ENCODE measurements at places on chromosomes 1 and 21. TPM values are rescaled to one million over a fixed set of nuclear protein-coding genes. Genes with fewer than 3 reads are reported as not detected.

The GJA5 gene
- 29.9 TPM for total RNA-seq

The PPIAL4G gene
- total RNA-seq = not detected

The PCSK9 gene
- total RNA-seq = 56.1 TPM

The KIF17 gene
- total RNA-seq = 7.8 TPM

The CHIA gene
- not detected for total RNA-seq

The WNT9A gene
- total RNA-seq = 11.6 TPM

The BMP8A gene
- 1.4 TPM for total RNA-seq

The TMEM54 gene
- 94.1 TPM for total RNA-seq

The SLC45A3 gene
- total RNA-seq = 9.9 TPM

The SLC45A1 gene
- not detected for total RNA-seq

The LPGAT1 gene
- 35.4 TPM for total RNA-seq

The ESPN gene
- 27.2 TPM for total RNA-seq

The UBASH3A gene
- not detected for total RNA-seq

The SLC2A5 gene
- 11.5 TPM for total RNA-seq

The MNDA gene
- total RNA-seq = 30.2 TPM

GRCh38 chr1:220011620-220012019 is 34.7 kb downstream of the EPRS1 start:
- DNase-seq = no peak

DNA sequence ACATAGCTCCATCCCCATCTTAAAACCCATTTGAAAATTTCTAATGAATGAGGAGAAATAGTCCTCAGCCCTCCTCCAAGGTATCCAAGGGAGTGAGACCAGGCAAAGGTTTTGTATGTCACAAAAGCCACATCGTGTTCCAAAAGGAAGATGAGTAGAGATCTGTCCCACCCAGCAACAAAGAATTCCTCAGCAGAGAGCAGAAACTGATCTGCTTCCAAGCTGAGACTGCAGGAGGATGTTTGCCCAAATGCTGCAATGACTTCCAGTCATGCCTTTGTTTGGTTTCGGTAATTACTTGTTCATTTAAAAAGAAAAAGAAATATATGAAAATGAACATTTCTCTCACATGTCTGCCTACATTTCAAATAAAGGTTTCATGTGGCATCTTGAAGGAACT is 186.9 kb downstream of the SETD4 start:
- no peak for DNase-seq

- no peak for DNase-seq
Measured at GRCh38 chr1:228161362-228161761, 4.2 kb upstream of the IBA57 start.

- no peak for DNase-seq
Measured at GRCh38 chr21:28089599-28090441, 902.9 kb downstream of the LTN1 start.

- DNase-seq = no peak
Measured at GRCh38 chr1:53655931-53656746, 82.8 kb downstream of the GLIS1 start.

- peak; percentile 94 for DNase-seq
Measured at GRCh38 chr1:33256471-33257206, at the start of gene ZNF362. Gene ZNF362 (plus strand): TSS chr1:33256492. CDS start chr1:33270575, 14,083 bp downstream.

DNA sequence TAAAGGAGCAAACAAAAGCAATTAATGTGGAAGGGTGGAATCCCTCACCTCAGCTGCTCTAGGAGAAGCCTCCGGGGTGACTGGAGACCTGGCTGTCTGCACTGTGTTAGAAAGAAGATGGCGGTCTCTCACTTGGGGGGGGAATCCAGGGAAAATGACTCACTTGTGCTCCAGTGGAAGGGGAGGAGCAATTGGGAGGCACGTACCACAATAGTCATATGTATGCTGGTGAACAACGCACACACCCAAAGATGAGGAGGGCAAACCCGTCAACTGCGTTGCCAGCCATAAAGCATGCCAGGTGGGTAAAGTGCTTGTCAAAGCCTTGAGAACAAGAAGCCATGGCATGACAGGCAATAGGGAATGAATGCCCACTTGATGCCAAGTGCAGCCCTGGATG is 22.1 kb downstream of the PLEKHA6 start:
- DNase-seq = no peak

DNA sequence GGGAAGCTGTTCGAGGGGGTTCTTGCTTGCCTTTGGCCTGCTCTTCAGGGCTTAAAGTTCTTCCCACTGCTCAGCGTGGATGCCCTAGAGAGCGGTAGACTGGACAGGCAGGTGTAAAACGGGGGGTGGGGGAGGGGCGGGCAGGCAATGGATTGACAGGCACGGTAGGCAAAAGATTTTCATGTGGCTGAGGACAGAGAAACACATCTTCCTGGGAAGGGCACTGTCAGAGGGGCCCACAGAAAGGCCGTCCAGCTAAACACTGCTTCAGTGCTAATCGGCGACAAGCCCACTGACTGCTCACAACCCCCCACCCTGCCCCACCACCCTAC is 412 bp downstream of the ABCA4 start:
- DNase-seq = no peak

DNA sequence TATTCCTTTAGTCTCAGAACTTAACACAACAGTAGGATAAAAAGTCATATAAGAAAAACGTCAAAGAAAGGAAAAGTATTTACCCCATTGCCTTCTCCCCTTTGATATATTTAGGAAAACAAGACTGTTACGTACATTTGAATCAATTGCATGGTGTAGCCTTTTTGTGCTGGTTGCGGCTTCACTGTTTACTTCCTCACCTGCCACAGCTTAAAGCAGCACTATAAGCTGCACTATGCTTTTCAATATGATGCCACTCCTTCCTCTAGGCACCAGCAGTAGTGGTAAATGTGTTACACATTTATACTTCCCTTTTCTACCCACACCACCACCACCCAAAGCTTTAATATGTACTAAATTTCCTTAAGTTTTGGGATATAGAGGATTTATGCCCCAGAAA is 111.1 kb downstream of the ATP1B1 start:
- DNase-seq = no peak

DNA sequence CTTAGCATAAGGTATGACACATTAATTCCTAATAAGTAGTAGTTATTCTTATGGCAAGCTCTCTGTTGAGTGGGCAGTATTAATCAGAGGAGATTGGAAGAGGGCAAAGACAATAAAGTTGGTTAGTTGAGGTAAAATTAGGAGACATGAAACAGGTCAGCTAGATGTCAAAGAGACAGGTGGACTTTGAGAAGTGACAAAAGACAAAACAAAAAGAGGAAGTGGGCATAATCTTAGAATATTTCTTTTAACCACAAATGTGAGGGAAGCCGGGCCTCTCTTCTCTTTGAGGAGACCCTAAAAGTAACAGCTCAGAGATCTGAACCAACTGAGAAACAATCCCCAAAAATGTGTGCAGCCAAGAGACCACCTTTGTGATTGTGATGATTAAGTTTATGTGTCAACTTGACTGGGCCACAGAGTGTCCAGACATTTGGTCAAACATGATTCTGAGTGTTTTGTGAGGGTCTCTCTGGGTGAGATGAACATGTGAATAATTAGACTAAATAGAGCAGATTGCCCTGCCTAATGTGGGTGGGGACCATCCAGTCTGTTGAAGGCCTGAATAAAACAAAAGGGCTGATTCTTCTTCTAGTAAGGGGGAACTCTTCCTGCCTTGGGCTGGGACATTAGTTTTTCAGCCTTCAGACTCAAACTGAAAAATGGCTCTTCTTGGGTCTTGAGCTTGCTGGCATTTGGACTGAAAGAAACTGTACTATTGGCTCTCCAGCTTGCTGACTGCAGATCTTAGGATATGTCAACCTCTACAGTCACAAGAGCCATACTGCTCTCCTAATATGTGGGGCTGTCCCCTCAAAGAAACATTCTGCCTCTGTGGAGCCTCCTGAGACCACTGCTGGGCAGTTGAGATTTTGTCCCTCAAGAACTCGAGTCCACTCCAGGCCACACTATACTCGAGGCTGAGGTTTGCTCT is 40.0 kb downstream of the FCRL5 start:
- no peak for DNase-seq

- DNase-seq = no peak
Measured at GRCh38 chr1:65196926-65197325, 48.9 kb downstream of the AK4 start.

GRCh38 chr1:156163712-156164111 is 10.3 kb downstream of the SEMA4A start:
- DNase-seq = no peak

DNA sequence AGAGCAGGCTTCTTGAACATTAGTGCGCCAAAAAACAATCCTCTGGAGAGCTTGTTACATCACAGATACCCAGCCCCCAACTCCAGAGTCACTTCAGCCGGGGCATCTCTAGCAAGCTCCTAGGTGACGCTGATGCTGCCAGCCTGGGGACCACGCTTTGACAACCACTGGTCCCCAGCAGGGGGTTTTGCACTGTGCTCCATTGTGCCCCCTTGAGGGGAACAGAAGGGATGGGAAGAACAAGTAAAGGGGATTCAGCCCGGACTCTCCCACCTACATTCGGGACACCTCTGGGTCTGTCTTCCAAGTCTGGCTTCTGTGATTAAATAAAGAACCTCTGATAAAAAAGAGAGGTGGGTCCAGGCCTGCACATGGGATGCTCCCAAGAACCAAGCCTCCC is 60.4 kb downstream of the ATP5PO start:
- DNase-seq = no peak

DNA sequence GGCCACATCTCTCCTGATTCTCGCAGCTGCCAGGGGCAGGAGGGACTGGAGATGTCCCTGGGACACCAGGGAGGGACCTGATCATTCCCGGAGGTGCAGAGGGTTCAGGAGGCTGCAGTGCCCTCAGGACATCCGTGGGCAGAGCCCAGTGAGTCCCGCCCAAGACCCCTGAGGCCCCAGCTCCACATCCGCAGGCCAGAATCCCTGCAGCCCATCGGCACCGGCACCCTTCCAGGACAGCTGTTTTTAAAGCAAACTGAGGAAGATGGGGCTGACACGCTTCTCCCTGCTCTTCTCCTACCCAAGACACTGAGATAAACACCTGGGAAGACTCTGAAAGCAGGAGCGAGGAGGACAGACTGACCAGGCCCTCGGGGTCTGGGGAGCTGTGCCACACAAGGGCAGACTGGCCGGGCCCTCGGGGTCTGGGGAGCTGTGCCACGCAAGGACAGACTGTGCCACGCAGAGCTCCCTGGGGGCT is 25.5 kb downstream of the SLC19A1 start:
- DNase-seq = no peak

- DNase-seq = no peak
Measured at GRCh38 chr1:32981003-32981901, 16.6 kb upstream of the RNF19B start.

- no peak for DNase-seq
Measured at GRCh38 chr1:170596701-170597100, 64.7 kb downstream of the GORAB start.

GRCh38 chr1:24322470-24323177 is 3.5 kb downstream of the GRHL3 start:
- peak; percentile 88 for DNase-seq

DNA sequence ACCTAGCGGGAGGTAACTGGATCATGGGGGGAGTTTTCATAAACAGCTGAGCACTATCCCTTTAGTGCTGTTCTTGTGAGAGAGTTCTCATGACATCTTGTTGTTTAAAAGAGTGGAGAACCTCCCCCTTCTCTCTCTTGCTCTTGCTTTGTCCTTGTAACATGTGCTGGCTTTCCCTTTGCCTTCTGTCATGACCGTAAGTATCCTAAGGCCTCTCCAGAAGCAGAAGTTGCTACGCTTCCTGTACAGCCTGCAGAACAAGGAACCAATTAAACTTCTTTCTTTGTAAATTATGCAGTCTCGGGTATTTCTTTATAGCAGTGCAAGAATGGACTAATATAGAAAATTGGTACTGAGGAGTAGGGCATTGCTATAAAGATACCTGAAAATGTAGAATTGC is 515.6 kb downstream of the NEGR1 start:
- DNase-seq = no peak

- DNase-seq = no peak
Measured at GRCh38 chr1:168767894-168768584, 39.0 kb upstream of the DPT start.

DNA sequence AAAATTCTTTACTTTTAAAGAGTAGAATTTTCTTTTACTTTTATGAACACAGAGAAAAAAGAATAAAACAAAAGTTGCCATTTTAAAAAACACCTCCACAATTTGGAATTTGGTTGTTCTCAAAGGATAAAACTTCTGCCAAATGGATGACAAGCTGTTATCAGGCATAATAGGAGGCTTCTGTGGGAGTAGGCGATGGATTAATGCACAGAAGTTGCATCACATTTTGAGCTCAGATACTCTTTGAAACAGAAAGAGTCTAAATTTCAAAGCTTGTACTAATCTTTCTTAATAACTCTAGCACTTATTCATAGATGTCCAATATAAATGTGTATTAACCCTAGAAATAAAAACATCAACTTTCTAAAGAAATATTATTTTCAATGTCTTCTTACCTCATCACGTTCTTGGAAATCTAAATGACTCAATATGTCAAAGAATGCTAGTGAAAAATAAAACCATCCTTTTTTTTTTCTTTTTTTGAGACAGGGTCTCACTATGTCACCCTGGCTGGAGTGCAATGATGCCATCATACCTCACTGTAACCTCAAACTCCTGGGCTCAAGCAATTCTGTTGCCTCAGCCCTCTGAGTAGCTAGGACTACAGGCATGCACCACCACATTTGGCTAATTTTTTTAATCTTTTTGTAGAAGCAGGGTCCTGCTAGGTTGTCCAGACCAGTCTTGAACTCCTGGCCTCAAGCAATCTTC is 112.8 kb upstream of the USP25 start:
- DNase-seq = no peak

- no peak for DNase-seq
Measured at GRCh38 chr1:117289316-117289870, 77.9 kb upstream of the MAN1A2 start.

DNA sequence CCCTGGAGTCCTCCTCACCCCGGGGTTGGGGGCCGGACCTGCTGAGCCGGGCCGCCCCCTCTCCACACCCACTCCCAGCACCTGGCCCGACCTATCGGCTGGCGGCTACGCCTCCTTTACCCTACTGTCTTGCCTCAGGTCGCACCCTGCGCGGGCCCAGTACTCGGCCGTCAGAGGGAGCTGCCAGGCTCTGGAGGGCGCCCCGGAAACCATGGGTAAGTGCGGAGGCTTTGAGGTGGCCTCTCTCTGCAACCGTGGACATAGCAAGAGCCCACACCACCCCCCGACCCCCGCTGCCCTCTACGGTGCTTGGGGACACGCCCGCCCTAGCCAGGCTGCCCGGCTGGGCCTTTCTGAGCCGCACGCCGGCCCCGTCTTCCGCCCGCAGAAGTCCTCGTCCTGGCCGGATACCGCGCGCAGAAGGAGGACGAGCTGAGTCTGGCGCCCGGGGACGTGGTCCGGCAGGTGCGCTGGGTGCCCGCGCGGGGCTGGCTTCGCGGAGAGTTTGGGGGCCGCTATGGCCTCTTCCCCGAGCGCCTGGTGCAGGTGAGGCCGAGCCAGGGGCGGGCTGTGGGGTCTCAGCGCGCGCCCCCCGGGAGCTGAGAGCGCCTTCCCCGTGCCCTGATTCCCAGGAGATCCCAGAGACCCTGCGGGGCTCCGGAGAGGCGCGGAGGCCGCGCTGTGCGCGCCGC is at the start of gene SH3D21:
TSS of gene SH3D21 (plus strand) at position 159 of the 692 bp plus-strand sequence. CDS start at position 212, 53 bp downstream.
- DNase-seq = peak; percentile 89

DNA sequence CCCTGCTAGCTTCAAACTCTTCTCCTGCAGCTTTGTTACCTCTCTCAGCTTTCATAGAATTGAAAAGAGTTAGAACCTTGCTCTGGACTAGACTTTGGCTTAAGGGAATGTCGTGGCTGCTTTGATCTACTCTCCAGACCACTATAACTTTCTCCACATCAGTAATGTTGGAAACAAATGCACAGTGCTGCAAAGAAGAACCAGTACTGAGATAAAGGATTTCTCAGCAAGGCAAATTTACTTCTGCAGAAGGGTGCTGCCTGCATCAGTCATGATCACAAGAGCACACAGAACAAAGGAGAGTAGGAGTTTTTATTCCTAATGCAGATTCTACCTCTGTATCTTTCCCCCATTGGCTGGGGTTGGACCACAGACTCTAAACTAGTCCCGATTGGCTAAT is 621.6 kb upstream of the CHRM3 start:
- no peak for DNase-seq
